ENCODE measurements at places on chromosomes 11 and 22. TPM values are rescaled to one million over a fixed set of nuclear protein-coding genes. Genes with fewer than 3 reads are reported as not detected.

Gene MMP12
- 0.75 TPM for total RNA-seq

Gene PTGDR2
- total RNA-seq, result 1.8 TPM

Gene CDCA5
- total RNA-seq, result 1.7 TPM

Gene KCNJ5
- total RNA-seq, result 8.5 TPM

Gene ZP1
- total RNA-seq, result not detected

Gene ACRV1
- total RNA-seq, result not detected

Gene TRIM29
- 3.4 TPM for total RNA-seq

Gene HTR3B
- not detected for total RNA-seq

Gene ADSL
- 38.7 TPM for total RNA-seq

Gene OR10A6
- not detected for total RNA-seq

Gene MOGAT2
- total RNA-seq, result not detected

Gene CALCA
- not detected for total RNA-seq

Gene IFITM5
- not detected for total RNA-seq

Measured in upper lobe of right lung (tissue), 1 donor.